ENCODE measurements at places on chromosomes 1 and 21.

DNA sequence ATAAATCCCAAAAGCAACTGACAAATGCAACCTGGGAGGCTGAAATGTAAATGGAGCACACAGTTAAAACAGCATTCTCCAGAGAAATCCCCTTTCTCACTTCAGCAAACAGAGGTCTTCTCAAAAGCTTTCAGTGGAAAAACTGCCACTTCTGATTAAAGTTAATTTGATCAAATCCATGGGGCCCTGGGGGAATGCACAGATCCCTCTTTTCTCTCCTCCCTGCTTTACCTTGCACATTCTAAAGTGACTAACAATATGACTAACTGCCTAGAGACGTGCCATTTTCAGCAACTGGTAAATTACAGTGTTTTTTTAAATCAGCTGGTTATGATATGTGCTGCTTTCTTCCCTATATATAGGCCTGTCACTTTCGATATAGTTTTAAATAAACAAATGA, 142.5 kb downstream of the RERE start:
- DNase-seq, result no peak

DNA sequence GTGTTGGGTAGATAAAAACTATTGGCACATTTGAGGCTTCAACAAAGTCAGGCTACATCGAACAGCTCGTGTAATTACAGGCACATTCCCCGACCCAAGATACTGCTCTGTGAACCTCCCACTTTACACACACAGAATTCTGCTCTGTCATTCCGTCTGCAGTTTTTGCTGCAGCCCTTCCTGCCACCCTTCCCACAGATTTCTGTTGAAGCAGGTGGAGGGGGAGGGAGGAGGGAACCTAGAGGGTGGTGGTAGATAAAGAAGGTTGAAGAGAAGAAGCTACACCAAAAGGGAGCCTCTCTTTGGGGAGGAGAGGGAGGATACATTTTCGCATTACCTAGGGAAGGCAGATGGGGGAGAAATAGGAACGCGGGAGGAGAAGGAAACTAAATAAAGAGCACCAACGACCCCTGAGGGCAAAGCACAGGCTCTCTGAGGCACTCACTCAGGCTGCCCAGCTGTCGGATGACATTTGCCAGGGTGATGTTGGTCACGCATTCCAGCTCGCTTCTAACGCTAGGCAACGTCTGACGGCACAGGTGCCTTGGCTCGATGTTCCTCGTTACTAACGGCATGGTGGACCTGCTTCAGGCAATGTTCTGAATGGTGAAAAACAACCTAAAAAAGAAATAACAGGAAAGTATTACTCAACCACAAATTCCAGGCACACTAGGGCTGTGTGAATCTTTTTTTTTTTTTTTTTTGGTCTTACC, 36.0 kb downstream of the GPR3 start:
- DNase-seq, result no peak

DNA sequence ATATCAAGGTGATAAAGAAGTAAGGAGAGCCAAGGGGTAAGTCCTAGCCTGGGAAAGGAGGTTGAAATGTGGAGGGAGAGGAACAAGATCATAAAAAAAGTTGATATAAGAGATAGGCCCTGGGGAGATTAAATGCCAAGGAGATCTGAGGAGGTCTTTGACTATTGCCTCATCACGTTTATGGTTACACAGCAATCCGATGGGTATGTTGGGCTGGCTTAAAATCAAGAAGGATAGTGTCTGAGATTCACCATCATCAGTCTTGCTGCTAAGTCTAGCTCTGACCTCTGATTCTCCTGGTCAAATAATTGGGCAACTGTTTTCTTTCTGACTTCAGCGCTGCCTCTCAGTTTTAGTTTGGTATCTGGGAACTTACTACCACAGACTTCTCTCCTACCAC, 416.3 kb downstream of the GPATCH2 start:
- no peak for DNase-seq

GRCh38 chr1:117646956-117647355, 41.1 kb downstream of the TENT5C start:
- no peak for DNase-seq

GRCh38 chr21:14686466-14687267, 140.6 kb upstream of the SAMSN1 start:
- no peak for DNase-seq

DNA sequence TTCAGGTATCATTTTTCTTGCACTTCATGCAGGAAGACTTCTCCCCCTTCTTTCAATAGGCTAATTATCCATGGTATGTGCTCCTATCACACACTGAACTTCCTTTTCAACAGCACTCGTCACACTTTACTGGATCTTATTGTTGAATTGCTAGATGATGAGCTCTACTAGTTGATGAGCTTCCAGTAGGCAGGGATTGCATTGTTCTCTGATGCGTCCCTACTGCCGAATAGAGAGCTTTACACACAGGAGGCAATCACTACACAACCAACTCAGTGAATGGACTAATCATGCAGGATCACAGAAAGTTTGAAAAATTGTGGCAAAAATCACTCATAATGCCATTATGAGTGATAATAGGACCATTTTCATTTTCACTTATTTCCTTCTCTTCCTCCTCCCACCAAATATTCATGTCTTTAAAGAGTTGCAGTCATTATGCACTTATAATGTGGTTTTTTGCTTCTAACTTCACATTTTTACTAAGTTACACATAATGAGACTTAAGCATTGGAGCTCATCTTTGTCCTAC, 128.1 kb upstream of the ZNF648 start:
- DNase-seq, result no peak

GRCh38 chr21:18164483-18164882, 80.2 kb upstream of the CHODL start:
- no peak for DNase-seq

GRCh38 chr1:91745640-91746373, 140.1 kb downstream of the TGFBR3 start:
- DNase-seq, result no peak

Data from left renal cortex interstitium (tissue), 4 donors.